ENCODE measurements at places on chromosomes 1 and 21.

GRCh38 chr1:181087400-181087901 is 1.0 kb upstream of the IER5 start:
- DNase-seq: peak; percentile 53

- DNase-seq: no peak
Observed at GRCh38 chr1:162353702-162354101, 23.0 kb downstream of the SPATA46 start.

DNA sequence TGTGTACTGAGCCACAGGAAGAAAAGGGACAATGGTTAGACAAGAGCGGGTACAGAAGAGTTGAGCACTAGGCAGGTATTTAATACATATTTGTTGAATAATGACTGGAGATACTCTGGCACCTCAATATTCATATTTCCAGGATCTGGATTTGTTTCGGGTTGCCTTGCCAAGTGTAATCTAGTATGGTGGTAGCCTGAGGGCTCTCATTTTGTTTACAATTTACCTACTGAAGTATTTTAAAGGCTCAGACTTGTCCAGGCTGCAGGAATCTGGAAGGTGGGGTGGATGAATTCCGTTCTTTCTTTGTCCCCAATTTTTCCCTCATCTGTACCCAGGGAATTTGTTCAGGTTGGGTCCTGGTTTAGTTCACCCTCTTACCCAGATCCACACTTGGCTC is 95.0 kb downstream of the CACHD1 start:
- no peak for DNase-seq

GRCh38 chr21:44291078-44291935 is 5.6 kb downstream of the AIRE start:
- DNase-seq: no peak

DNA sequence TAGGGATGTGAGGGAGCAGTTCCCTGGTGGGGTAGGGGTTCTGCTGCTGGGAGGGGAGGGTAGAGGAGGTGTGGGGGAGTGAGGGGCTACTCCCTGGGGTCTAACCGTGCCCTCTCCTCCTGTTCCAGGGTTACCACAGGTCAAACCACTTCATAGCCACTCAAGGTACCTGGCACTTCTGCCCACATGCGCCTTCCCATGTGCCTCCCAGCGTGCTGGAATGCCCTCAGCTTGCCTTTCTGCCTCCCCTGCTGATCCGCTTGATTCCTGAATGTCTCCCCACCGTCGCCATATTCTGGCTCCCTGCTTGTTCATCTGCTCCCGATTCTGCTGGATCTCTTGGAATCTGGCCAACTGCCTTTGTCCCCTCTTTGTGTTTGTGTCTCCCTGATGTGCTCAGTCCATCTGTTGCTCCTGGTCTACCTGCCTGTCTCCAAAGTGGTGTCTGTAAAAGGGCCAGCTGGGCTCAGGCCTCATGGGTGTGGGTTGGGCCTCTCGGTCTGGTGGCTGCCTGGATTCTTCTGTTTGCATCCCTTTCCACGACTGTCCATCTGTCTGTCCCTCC is 74.4 kb downstream of the PTPRU start:
- DNase-seq: no peak

- no peak for DNase-seq
Observed at GRCh38 chr1:31696242-31696641, 7.6 kb downstream of the COL16A1 start.

DNA sequence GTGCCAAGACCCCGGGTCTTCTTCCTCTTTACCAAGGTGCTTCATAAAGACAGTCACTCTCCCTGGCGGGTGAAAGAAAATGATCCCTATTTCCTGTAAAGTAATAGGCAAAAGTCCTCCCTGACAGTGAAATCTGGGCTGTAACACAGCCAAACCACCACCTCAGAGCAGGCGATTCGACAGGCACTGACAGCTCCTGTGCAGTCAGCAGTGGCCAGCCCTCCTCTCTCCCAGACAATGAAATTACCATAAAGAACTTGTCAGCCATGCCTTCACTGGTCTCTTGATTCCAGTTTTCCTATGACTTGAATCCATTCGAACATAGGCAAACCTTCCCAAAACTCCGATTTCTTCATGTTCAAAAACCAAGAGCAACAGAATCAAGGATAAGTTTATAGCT is 492.2 kb upstream of the DAB1 start:
- no peak for DNase-seq

GRCh38 chr21:42690586-42690985 is 37.2 kb downstream of the PDE9A start:
- DNase-seq: no peak

DNA sequence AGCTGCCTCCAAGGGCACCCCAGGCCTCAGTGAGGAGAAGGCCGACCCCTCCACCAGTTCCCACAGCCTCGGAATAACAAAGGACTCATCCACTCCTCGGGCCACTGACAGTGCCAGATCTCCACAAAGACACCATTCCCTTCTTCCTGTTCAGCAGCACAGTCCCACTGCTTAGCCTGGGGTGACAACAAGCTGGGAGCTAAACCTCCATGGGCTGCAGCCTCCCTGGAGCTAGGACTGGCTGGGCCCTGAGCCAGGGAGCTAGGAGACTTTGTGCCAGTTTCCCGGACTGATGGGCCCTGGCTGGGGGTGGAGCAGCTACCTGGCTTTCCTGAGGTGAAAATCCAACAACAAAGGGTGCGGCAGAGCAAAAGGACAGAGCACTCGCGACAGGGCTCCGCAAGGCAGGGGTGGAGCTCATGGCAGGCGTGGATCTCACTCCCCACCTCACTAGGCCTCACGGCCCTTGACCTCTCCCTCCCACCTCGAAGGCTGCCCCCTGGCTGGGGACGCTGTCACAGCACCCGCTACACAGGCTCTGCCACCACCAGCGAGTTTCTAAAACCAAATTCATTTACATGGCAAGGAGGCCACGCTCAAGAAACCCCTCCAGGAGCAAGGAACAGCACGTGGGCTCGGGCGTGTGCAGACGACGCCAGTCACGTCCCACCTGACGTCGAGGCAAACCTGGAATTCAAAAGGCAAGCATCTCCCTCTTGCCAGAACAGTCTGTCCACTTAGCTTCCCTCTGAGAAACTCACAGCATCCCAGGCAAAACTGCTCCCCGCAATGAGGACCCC is 13.8 kb downstream of the SLC35E2B start:
- peak; percentile 92 for DNase-seq

DNA sequence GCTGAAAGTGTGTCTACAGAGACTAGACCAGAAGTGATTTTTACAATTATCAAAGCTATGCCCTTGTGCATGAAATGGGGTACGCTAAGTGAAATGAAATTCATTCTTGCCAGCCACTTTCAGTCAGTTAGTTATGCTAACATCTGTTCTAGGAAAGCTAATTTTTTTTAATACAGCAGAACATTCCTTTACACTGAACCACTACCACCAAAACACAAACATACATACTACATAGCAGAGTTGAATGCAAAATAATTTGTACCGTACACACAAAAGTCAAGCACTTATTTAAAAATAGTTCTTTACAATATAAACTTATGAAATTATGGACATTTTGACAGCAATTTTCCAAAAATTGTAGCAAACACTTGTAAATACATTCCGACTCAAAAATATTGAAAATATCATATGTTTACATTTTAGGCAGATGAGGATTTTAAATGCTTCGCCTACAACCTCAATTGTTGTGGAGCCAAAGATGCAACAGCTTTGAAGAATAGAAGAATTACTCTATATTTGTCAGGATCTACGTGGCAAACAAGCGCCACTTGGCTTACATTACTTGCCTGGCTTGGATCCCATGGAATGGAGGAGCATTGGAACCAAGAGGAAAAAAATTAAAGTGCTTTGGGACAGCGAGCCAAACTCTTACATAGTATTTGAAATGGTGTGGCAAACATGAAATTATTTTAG is 30.6 kb downstream of the WLS start:
- no peak for DNase-seq

- no peak for DNase-seq
Observed at GRCh38 chr1:5067246-5067645, 412.8 kb downstream of the AJAP1 start.

- no peak for DNase-seq
Observed at GRCh38 chr1:216846339-216846738, 123.1 kb upstream of the ESRRG start.
